NCI-H345 (cell line): ENCODE measurements at places on chromosomes 7 and 10.
A peak's percentile ranks its signal among the peaks of the same experiment; 100 is the strongest.

DNA sequence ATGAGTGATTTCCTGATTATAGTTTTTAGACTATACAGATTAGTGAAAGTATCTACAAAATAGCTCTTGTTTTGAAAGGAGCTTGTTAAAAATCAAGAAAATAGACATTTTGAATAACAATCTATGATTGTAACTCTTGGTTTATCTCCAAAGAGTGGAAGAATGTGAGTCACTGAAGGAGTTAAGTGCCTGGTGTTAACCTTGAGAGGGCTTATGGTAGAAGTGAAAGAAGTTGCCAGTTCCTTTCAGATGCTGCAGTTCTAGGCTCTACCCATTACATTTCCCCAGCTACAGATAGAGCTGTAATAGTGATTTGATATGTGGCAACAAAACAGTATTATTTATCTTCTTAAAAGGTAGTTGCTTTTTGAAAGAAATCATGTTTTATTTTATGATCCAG is 12.7 kb downstream of the NRBF2 start:
- DNase-seq, result no peak

DNA sequence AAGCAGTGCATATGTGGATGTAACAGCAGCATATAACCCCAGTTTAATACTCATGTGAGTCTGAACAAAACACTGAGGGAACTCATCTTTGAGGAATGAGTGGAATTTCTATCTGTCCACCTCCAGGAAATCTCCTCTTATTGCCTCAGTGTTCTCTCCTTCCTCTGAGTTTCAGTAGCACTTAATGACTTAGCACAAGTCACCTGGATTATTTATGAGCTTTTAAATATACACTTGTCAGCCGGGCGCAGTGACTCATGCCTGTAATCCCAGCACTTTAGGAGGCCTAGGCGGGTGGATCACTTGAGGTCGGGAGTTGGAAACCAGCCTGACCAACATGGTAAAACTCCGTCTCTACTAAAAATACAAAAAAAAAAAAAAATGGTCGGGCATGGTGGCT is 4.3 kb downstream of the LRRC20 start:
- no peak for DNase-seq

GRCh38 chr7:4738711-4739527 is 36.5 kb upstream of the AP5Z1 start:
- DNase-seq, result no peak

DNA sequence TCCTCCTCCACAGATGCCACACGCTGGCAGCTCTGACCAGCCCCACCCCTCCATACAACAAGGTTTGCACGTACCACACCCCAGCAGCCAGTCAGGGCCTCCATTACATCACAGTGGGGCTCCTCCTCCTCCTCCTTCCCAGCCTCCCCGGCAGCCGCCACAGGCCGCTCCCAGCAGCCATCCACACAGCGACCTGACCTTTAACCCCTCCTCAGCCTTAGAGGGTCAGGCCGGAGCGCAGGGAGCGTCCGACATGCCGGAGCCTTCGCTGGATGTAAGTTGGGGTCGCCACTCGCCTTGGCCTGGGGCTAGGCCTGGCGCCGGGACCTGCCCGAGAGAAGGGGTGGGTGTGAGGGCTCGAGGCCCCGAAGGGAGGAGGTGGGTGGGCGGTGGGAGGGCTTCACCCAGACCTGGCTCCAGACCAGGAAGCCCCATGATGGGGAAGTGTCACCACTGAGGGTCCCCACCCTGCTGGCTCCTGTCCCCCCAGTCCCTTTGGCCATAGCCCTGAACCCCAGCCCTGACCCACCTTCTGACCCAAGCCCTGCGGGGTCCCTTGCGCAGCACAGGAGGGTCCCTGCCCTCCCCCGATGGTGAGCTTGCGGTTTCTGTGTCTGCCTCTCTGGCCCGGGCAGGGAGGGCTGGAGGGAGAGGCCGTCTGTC is 36.2 kb upstream of the PPIF start:
- DNase-seq, result no peak

- no peak for DNase-seq
Observed at GRCh38 chr10:14658331-14659127, 116.2 kb downstream of the FAM107B start.

- DNase-seq, result no peak
Observed at GRCh38 chr7:94594882-94595281, 61.1 kb downstream of the SGCE start.

DNA sequence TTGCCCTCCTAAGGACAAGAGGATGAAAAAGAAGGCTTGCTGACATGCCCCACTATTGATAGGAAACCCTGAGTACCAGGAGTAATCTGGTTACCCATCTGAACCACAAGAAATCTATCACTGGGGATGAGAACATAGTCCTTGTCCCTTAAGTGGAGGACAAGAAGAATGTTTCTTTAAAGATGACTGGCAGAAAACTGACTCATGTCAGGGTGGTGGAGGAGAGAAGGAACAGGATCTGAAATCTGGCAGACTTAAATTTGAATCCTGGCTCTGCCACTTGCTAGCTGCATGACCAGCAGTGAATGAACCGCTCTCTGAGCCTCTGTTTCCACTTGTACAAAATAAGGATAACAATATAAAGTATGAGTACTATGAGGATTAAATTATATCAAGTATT is 38.9 kb upstream of the XPNPEP1 start:
- no peak for DNase-seq

DNA sequence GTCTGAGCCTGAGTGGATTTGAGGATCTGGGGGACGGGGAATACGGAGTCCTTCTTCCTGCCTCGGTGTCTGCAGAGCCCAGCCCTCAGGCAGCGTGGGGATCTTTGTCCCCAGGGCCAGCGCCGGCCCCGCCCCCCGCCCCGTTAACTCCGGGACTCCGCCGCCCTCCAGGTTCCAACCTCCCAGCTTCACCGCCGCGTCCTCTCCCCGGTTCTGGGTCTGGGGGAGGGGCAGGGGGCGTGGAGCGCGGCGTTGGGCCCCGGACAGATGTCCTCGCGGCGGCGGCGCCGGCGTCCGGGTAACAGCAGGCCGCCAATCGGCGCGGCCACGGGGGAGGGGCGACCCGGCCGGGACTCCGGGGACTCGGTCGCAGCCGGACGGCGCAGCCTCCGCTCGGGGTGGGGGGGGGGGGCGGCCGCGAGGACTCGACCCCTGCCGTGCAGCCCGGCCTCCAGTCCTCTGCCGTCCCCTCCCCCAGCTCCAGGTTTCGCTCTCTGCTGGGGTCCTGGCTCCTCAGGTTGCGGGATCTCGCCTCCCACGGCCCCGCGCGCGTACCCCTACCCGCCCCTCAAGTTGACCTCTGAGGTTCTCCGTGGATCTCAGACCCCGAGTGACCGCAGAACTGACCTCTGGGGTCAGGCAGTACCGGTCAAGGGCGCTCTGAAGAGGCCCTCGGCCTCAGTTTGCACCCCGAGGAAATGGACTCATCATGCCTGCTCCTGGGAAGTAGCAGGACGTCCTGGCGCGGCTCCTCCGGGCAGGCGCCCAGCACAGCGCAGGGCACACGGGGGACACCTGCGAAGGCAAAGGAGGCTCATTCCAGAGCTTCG is 2.3 kb upstream of the ELFN1 start:
- DNase-seq, result no peak

DNA sequence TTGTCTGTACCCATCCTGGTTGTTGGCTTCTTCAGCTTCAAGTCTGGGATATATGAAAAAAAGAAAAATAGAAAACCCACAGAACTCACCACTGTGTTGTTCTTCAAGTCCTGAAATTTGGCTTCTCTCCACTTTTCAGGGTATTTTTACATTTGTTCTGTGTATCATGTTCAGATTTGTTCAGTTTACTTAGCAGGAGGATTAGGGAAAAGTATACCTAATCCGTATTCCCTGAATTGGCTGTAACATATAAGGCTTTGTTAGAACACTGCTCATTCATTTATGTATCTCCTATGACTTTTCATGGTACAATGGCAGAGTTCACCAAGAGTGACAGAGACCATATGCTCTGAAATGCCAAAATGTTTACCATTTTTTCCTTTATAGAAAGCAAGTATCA is 146.9 kb downstream of the PTN start:
- no peak for DNase-seq

DNA sequence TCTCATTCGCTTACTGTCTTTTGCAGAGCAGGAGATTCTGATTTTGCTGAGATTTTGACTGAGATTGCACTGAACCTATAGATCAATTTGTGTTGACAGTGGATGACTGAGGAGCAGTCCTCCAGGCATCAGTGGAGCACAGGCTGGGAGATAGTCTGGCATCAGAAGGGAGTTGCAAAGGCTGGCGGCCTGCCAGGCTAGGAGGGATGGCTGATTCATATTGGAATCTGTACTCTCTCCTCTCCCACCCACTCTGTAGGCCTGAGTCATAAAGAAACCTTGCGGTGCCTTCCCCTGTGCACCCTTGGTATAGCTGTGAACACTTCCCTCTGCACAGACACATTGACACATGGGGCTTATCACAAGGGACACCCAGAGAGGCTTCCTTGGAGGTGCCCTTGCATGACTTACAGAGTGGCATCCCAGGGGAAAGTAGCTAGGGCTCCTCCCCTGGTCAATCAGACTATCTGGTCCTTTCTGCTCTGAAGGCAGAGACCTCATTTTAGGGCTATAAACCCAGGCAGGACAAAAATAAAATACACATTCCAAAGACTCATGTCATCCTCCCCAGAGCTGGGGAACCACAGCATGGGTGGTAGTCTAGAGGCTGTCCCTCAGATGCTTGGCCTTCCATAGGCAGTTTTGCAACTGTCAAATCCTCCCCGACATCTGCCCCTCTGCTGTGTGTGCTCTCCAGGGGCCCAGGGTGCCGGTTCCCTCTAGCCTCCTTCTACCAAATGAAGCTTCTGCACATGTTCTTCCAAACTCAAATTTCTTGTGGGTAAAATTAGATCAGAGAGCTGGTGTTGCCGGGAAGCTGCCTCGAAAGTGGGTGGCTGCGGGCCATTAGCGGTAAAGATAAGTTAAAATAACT is 37.4 kb upstream of the EEPD1 start:
- DNase-seq, result peak; percentile 42

GRCh38 chr10:43647576-43647975 is 1.1 kb downstream of the ZNF32 start:
- no peak for DNase-seq

DNA sequence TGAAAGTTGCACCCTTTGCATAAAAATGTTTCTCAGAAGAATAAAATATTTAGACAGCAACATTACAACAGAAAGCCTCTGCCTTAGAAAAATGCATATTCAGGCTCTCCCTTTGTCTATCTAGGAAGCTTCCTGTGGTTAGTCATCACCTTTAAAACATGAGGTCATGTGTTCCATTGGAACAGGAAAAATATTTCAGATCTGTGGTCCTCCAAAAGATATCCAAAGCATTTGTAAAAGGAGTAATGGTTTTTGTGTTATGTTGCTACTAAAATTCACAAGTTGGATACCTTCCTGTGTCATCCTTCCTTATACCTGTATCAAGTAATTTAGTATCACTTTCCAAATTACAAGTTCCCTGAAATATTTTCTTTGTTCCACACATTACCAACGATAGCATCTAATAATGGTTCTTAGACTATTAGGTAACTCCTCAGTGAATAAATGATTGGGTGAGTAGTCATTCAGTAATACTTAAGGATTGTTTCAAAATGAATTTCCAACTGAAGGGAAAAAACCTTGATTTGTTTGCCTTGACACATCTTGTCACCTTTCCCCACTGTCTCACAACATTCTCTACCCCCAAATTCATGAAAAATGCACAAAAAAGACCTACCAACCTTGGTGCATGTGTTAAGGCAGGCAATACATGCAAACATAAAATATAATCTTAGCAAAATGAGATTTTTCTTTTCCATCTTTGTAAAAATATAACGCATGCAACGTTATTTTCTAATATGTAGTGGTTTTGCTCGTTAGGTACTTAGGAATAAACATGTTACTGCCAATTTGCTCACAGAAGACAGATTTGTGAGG is 19.7 kb upstream of the RHOBTB1 start:
- DNase-seq, result no peak
